Camera-type eye (tissue), 1 donor: ENCODE measurements at places on chromosomes 16 and 17. TPM values are rescaled to one million over a fixed set of nuclear protein-coding genes. Genes with fewer than 3 reads are reported as not detected.

The USP6 gene
- 0.82 TPM for total RNA-seq

The TSPOAP1 gene
- 52.3 TPM for total RNA-seq

The TOX3 gene
- 32.6 TPM for total RNA-seq

The RASL10B gene
- 4.1 TPM for total RNA-seq
